ENCODE measurements at places on chromosomes 5 and 9.

- DNase-seq, result no peak
Observed at GRCh38 chr9:119153402-119153801, 215.8 kb downstream of the BRINP1 start.

- DNase-seq, result no peak
Observed at GRCh38 chr5:150317048-150318003, 14.6 kb upstream of the ARSI start.

DNA sequence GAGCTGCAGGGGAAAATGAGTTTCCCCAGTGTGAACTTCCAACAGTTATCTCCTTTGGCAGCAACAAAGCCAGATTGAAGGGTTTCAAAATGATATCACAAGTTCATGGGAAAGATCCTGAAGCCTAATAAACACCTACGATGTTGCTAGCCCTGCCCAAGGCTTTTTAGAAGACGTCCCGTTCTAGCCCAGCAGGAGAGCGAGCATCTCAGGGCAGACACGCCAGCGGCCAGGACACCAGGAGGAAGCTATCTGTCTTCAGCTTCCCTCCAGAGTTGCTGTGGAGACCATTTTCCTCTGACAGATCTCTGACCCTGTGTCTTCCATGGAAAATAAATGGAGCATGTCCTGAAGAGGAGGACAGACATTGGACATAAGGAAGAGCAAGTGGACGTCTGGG, 98.4 kb downstream of the FBXO38 start:
- no peak for DNase-seq

DNA sequence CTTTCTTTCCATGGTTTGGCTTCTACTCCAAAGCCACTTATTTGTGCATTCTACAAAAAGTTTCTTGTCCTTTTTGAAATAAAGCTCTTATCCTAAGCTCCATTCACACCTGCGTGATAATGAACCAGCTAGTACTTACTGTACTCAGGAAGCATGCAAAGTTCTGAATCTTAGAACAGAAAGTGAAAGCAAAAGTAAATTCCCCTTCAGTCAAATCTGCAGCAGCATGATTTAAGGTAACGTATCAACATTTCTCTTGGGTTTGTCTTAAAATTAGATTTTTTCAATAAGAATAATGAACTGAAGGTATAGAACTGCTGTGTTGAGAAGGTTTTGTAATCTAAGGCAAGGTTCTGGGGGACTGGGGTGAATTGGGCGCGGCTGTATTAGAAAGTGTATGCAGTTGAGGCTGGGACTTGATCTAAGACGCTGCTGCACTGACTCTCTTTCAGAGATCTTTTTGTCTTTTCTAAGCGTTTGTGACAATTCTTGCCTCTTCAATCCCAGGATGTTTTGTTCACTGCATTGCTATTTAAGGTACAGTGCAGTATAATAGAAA, at the start of gene ERAP2:
TSS of gene ERAP2 (plus strand) at position 209 of the 559 bp plus-strand sequence. CDS start 3,186 bp downstream, outside the sequence.
- no peak for DNase-seq

DNA sequence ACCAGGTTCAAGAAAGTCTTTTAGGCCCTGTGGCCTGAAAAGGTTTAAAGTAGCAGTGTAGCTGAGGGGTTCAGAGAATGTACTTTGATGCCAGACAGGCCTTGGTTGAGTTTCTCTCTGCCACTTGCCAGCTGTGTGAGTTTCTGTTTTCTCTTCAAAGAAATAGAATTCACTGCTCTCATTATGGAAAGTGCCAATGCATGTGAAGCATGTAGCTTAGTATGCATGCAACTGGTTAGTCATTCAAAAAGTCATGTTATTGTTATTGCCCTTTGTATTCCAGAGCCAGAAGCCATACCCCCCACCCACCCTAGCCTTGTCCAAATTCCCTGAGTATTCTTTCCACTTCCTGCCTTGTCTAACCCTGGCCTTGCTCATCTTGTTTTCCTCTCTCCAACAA, 101.7 kb downstream of the ADRB2 start:
- no peak for DNase-seq

- DNase-seq, result no peak
Observed at GRCh38 chr9:133685653-133686609, 49.8 kb downstream of the DBH start.

DNA sequence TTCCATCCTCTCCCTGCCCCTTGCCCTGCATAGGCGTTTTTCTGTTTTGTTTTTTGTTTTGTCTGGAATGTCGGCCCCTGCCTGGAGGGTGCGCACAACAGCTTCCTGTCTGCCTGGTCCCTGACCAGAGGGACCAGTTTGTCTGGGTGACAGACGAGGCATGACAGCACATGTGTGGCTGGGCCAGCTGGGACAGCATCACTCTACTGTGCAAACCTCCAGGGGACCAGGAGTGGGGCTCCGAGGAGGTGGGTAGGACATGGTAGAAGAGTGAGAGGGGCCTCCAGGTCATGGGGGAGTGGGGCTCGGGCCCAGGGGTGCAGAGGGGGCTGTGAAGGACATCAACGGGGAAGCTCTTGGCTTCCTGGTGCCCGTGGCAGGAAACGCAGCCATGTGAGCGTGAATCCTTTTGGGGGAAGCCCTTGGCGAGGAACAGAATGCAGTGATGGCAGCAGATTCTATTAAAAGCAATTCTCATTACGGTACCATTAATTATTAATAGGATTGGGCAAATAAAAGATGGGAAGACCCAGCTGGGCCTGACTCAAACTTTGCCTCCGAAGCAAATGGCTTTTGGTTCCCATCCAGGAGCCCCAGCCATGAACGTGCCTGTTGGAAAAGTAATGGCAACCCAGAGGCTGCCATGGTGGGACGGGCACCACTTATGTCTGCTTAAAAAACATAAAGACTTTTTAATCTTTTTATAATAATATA, 184.4 kb upstream of the IER5L start:
- no peak for DNase-seq

DNA sequence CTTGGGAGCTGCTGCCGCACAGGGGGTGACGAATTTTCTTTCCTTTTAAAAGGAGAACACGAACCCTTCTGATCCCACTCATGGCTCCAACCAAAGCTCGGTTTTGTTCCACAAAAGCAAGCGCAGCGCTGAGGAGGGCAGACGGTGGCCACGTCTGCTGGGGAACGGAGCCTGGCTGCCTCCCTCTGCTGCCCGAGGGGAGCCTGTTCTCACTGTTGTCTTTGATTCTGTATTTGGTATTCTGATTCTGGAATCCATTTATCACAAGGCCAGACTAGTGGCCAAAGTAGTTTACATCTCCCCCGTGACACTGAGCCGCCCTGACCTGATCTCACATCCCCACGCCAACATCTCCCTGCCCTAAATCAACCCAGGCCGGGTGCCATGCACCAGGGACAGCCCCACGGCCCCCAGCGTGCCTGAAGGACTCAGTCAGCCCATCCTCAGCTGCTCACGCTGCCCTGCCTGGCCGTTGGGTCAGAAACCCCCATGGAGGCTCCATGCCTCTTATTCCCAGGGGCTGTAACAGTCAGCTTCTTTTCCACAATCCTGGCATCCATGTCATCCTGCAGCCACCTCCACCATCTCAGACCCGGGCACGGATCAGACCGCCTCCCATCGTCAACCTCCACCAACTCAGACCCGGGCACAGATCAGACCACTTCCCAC, 6.7 kb upstream of the NSMF start:
- no peak for DNase-seq

- DNase-seq, result peak; percentile 18
Observed at GRCh38 chr9:93576258-93577077, at the start of gene PHF2. TSS of gene PHF2 (plus strand) at chr9:93576584. CDS start at chr9:93576774, 190 bp downstream.

DNA sequence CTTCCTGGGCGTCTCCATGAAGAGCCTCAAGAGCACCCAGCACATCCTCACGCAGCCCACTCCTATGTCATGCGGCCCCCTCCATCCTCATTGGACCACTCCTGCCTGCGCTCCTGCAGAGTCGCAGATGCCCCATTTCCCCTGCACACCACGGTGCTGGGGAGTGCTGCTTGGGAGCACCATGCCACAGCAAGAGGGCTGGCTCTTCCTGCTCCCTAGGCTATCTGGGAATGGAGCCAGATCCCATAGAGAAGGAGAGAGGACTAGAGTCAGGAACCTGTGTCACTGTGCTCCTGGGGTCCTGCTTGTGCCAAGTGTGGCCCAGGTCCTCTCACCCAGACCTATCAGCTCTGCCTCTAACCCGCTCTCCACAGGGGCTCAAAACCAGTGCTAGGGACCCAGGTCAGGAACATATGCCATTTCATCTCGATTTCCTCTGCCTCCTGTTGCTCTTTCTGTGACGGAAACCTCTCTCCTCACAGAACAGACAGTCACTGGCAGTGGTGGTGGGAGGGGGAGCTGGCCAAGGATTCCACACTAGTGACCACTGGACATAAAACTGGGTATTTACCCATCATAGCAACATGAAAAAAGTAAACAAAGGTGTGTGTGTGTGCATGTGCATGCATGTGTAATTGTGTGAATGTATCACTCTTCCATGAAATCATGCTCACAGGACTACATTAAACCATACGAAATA, 178.4 kb downstream of the TTLL11 start:
- DNase-seq, result no peak

DNA sequence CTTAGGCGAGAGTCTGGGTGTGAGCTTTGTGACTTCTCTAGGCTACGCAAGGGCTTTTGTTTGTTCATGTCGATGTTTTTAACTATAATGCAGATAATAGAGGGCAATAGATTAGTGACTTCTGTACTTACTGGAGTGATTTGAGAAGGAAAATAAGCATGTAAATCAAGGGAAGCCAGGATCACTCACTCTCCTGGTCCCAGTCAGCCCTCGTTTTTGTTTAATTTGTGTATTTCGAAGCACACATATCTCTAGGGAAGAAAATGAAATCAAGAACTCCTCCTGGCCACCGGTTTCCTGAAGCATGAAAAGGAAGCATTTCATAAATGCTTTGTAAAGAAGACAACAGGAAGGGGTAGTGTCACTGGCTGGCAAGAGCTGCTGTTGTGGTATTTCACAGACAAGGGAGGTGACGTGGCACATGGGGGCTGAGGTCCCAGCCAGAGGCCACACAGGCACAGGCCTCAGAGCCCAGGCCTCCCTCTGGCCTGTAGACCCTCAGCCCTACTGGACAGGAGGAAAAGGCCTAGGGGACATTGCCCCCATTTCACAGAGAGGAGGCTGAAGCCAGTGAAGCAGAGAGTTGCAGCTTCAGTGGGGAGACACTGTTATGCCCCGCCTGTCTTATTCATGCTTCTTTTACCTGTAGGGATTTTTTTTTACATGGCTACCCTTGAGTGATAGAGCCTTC, 34.1 kb downstream of the IRF1 start:
- peak; percentile 43 for DNase-seq

- DNase-seq, result no peak
Observed at GRCh38 chr5:92561411-92561959, 1019.5 kb downstream of the NR2F1-AS1 start.

- DNase-seq, result no peak
Observed at GRCh38 chr5:102719886-102720285, 35.2 kb upstream of the PAM start.

DNA sequence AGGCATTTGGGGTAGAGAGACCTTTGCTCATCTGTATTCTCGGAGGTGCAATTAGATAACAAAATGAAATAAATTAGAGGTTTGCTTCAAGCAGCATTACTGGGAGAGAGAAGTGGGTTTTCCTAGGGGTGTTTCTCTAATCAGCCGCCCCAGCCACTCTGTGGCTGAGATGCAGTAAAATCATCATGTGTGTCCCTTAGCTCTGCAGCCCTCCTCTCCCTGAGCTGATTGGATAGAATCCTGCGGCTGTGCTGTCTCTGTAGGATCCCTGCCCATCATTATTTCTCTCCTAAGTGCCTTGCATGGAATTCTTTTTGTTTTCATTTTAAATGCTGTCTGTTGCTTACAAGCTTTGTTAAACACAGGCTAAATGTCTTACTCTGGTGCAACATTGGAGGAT, 171.4 kb downstream of the SH3GL2 start:
- DNase-seq, result no peak

DNA sequence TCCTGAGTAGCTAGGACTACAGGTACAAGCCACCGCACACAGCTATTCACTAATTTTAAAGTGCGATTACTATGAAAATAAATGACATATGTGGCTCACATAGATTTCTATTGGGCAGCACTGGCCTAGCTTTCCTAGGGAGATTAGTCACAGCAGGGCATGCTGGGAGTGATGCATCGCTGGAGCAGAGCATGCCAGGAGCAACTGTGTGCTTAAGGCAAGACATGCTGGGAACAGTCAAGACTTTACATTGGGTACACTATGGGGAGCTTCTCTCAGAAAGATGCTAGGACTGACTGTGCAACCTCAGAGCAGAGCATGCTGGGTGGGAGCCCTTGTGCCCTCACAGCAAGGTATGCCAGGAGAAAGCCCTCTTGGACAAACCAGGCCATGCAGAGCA, 9.3 kb downstream of the ST6GALNAC6 start:
- no peak for DNase-seq

DNA sequence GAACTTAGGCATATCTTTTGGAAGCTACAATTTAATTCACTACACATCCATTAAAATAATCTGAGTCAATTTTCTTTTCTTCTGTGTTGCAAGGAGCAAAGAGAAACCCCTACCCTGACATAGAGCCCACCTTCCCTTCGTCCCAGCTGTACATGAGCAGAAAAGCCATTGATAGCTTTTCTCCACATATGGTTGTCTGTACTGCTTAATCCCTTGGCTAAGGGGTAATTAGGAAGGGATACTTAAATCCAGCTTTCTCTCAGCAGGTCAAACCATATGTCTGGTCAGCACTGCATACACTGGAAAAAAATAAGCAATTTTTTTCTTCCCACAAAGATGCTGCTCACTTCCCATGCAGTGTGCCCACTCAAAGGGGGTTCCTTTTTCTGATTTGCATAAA, 94.7 kb upstream of the RAD23B start:
- DNase-seq, result no peak

DNA sequence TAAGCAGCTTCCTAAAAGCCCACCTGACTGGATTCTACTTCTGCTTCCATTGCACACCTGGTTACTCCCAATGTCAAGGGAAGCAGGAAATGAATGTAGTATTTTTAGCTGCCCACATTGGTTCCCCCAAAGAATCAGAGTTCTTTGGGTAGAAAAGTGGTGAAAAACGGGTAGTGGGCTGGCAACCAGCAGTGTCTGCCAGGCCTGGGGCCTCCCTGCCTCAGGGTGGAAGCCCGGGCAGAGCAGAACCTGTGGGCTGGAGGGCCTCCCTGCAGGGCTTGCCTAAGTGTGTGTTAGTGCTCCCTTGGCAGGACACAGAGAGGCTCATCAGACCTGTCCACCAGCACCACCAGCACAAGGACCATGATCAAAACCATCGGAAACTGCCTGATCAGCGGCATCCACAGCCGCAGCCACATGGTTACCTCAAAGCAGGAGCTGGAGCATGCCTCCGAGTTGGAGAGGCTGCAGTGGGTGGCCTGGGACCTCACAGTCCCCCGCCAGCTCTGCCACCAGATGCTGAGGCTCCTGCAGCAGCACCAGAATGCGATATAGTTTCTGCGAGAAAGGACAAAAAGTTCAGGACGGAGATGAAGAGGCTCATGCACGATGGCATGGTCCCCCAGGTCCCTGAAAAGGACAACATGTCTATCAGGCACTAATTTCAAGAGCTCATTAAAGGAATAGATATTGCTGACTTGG, 72.2 kb downstream of the PTPDC1 start:
- DNase-seq, result no peak

- no peak for DNase-seq
Observed at GRCh38 chr9:116555556-116556155, 131.4 kb upstream of the TRIM32 start.

- DNase-seq, result no peak
Observed at GRCh38 chr9:98149422-98149821, 30.4 kb upstream of the TRIM14 start.

Measured in activated T-helper 1 cell treated with anti-CD3 and anti-CD28 coated beads, Interleukin-2, amount 50 U/mL, for 16 hours (primary cell).